ENCODE measurements at places on chromosomes 12 and 14. TPM values are rescaled to one million over a fixed set of nuclear protein-coding genes. Genes with fewer than 3 reads are reported as not detected.

Gene ERBB3
- total RNA-seq: 1.8 TPM

Gene RNU4-1
- total RNA-seq: 1,587 TPM

Gene PRKD1
- 3.6 TPM for total RNA-seq

DNA sequence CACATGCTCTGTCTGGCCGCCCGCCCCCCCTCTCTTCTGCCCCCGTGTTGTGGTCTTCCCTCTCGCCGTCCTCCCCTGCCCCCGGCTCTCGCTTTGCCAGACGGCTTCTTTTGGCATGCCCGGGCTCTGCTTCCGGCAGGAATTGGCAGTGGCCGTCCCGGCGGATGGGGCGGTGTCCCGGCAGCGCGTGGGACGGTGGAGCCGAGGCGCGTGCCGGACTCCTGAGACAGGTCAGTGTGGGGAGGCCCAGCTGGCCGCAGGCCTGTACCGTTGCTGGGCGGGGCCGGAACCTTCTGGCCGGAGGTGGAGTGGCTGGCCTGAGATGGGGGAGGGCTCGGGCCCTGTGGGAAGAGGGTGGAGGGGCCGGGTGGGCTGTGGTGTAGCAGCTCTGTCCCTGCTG, 17.1 kb downstream of the KIF26A start:
- DNase-seq: peak; percentile 40

- no peak for DNase-seq
Measured at GRCh38 chr14:75379246-75379929, 48.4 kb upstream of the JDP2 start.

- DNase-seq: peak; percentile 44
Measured at GRCh38 chr14:68140076-68140741, 320.6 kb downstream of the RAD51B start.

Measured in heart left ventricle (tissue), 16 donors.